Right lobe of liver (tissue), 6 donors: ENCODE measurements at places on chromosomes 5 and 9.

DNA sequence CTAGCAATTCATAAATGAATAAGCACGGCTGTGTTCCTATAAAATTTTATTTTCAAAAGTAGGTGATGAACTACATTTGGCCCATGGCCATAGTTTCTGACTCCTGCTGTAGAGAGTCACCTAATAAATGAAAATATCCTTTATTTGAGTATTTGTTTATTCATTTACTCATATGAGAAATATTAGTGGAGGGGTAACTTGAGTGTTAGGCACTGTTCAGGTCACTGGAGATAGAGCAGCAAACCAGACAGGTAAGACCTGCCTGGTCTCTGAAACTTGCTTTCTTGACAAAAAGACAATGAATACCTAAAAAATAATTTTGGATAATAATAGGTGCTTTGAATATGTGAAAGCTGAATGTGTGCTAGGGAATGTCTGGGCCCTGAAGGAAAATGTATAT is 68.8 kb downstream of the YIPF5 start:
- DNase-seq, result no peak

DNA sequence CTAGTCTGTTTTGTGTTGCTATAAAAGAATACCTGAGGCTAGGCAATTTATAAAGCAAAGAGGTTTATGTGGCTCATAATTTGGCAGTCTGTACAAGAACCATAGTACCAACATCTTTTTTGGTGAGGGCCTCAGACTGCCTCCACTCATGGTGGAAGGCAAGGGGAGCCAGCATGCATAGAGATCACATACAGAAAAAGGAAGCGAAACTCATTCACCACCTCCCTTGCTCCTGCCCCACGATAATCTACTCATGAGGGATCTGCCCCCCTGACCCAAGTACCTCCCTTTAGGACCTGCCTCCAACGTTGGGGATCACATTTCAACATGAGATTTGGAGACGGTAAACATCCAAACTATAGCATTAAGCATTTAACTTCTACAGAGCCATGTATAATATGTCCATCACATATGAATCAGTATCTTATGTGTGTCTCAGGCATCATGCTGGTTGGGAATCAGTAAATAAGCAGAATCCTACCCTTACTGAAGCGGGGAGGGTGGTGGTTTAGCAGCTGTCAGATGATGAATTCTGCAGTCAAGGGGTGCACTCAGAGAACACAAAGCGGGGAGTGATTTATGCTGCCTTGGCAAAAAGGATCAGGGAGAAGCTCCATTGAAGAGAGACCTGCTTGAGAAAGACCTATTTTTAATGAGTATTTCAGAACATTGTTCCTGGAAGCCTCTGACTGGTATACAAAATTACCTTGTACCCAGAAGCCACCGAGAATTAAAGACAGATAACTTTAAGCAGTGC is 34.8 kb downstream of the HMGXB3 start:
- no peak for DNase-seq

- DNase-seq, result no peak
Measured at GRCh38 chr5:1392801-1393565, 48.1 kb upstream of the CLPTM1L start.

DNA sequence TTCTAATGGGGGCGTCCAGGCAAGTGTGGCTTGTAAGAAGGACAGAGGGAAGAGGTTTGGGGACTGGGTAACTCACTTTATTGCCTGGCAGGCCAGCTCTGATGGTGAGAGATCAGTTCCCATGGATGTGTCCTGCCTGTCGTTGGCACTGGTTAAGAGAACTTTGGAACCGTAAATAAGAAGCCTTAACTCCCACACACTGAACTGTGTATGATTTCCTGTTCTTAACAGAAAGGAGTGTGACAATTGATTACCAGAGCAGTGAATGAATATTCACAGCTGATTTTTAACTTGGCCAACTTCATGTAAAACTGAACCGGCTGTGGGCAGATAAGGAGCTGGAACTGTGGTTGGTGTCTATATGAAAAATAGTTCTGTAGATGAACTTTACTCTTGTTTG is 63.2 kb downstream of the MEGF10 start:
- no peak for DNase-seq

GRCh38 chr9:137217276-137218211 is 4.5 kb downstream of the RNF208 start:
- no peak for DNase-seq

DNA sequence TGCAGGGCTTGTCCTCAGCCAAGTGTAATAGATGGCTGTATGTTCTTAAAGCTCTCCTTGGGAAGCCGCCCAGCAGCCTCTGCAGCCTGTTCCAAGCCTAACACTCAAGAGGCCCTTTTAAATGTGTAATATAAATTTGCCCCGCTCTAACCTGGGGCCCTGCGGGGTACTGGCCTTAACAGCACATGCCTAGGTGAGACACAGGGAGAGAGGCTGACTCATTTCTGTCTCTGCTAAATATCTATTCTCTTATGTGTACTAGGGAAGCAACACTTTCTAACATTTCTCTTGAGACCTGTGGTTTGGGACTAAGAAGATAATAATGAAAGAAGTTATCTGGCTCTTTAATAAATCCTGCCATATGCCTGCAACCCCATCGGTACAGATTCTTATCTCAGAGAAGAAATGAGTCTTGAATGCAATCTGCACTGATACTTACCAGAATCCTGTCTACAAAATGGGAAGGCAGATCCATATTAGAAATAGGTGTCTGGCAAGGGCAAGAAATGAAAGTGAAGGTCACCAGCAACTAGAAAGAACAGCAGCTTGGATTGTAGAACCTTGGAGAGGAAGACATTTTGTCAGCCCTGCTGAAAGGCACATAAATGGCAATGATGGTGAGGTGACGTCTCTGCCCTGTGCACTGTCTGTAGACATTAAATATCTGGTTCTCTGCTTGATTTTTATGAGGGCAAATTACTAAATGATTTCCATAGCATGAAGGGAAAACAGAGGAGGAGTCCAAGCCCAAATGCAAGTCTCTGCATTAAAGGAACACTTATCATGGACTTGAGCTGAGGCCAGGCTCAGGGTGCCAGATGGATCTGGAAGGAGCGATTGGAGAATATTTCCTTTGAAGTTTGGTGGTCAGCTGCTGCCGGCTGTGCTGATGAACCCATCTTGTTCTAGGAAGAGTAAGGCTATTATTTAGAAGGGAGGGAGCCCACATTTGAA is 14.5 kb upstream of the TGFBI start:
- DNase-seq, result no peak

- DNase-seq, result no peak
Measured at GRCh38 chr5:2710910-2711309, 40.6 kb downstream of the IRX2 start.

DNA sequence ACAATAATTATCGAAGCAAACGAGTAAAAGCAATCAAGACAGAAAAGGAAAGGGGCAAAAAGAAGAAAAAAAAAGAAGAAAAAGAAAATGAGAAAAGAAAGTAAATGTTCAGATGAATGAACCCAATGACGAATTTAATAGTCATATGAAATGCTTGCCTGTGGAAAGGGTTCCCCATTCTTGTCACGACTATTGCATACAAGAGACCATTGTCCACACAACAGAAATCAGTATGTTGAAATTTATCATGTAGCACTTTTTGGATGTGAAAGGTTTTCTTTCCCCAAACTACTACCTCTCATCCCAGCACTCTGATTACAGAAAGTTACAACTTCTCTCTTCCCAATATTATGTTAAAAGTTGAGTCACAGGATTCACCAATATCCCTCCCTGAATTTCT is 162.4 kb downstream of the ZDHHC21 start:
- no peak for DNase-seq

GRCh38 chr9:69601698-69602097 is 70.5 kb downstream of the APBA1 start:
- no peak for DNase-seq

DNA sequence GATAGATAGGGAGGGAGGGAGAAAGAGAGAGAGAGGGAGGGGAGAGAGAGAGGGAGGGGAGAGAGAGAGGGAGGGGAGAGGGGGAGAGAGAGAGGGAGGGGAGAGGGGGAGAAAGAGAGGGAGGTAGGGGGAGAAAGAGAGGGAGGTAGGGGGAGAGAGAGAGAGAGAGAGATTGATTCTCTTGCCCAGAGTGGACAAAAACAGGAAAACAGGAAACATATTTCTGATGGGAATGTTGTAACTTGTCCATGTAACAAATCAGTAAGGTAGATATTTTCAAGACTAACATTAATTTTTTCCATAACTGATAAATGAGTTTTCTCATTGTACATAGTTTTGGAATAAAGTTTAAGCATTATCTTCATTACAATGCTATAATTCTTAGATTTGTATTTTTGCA is 811.7 kb upstream of the GRAMD2B start:
- DNase-seq, result no peak

- no peak for DNase-seq
Measured at GRCh38 chr5:167644619-167645018, 646.8 kb upstream of the WWC1 start.

- no peak for DNase-seq
Measured at GRCh38 chr9:110932863-110933262, 105.4 kb downstream of the LPAR1 start.

DNA sequence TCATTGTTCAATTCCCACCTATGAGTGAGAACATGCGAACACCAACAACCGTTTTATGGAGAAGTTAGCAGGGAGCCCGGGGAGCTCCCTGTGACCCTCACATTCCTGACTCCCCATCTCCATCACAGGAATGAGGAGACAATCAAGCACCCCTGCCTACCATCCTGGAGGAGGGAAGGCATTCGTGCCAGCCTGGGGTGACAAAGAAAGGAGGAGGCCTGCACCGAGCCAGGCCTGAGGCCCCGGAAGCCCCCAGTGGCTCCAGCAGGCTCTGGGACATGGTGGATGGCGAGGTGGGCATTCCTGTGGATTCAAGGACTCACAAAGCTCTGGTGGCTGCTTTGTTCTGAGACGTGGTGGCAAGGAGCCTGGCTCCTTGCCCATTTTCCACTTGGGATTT is 36.5 kb upstream of the UGT3A1 start:
- DNase-seq, result no peak

DNA sequence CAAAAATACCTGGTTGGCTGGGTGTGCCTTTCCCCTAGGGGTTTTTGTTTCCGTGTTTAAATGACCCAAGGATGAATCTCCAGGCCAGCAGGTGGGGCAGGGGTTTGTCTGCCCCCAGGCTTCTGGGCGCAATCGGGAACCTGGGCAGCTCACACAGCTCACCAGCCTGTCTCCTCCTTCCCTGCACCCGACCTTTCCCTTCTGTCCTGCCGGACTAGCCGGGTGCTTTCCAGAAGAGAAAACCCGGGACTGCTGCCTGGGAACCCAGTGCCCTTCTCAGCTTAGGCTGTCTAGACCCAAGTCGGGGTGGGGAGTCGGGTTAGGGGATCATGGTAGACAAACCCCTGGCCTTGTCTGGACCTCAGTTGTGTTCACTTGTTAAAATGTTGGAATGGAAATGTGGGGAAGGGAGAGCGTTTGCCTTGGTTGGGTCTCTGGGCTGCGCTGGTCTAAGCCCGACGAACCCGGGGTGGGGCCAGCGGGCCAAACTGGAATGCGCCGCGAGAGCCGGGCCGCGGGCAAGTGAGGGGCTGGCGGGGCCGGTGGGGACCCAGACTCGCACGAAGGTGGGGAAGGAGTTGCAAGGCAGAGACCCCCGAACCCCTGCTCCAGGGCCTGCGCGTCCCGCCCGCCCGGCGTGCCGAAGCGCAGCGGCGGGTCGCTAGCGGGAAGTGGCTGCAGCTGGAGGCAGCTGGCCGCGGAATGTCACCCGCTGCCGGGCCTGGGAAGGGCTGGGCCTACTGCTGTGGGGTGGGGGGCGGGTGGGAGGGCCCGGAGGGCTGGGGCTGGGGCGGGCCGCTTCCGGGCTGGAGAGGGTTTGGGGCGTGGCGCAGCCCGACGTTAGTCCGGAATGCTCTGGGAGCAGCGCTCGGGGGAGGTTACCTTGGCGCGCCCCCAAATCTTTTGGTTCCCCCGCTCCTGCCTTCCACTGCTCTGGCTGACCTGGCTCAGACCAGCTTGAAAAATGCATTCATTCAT is 84.6 kb downstream of the DAB2IP start:
- DNase-seq, result peak; percentile 44

DNA sequence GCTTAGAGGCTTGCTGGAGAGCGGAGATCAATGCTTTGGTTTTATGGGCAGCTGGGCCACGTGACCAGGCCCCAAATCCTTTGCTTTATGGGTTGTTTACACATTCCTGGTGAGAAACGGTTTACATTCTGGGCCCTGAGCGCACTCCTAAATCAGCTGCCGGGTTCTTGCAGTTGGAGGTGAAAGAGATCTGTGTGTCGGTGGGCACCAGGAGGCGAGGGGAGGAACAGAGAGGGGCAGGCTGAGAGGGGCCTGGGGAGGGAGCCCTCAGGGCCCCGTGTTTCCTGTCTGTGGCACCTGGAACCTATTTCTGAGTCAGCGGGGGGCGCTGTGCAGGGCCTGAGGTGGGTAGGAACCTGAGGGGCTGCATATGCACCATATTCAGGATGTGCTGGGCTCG is 63.5 kb upstream of the HAND1 start:
- no peak for DNase-seq
